Myometrial cell (primary cell): ENCODE measurements at places on chromosomes 5 and 9. TPM values are rescaled to one million over a fixed set of nuclear protein-coding genes. Genes with fewer than 3 reads are reported as not detected.

The GDA gene
- 0.18 TPM in 1 of 2 replicates, not detected in the other for total RNA-seq

The SCGB3A2 gene
- not detected in 2 replicates for total RNA-seq

The SOHLH1 gene
- total RNA-seq, result not detected in 2 replicates

The PDZD2 gene
- 1.2 and 1.4 TPM in 2 replicates for total RNA-seq

The LCN15 gene
- total RNA-seq, result not detected in 2 replicates

The ZNF169 gene
- 1.9 and 3.2 TPM in 2 replicates for total RNA-seq

The EQTN gene
- total RNA-seq, result not detected in 2 replicates

The FBP1 gene
- total RNA-seq, result not detected in 2 replicates

The NR2F1-AS1 gene
- 11.2 and 12.1 TPM in 2 replicates for total RNA-seq

The SPRY4 gene
- 26.1 and 31.7 TPM in 2 replicates for total RNA-seq

The PROB1 gene
- 2.3 and 2.8 TPM in 2 replicates for total RNA-seq

The PCDHA11 gene
- total RNA-seq, result not detected in 2 replicates

The SYK gene
- total RNA-seq, result not detected in 2 replicates

The IL12B gene
- not detected in 2 replicates for total RNA-seq

The AGXT2 gene
- total RNA-seq, result not detected in 2 replicates

The TTC16 gene
- total RNA-seq, result not detected in 2 replicates

The RIOK2 gene
- total RNA-seq, result 11.7 and 32.6 TPM in 2 replicates

The CLIC3 gene
- 21.6 and 29.6 TPM in 2 replicates for total RNA-seq

The BARHL1 gene
- total RNA-seq, result not detected in 2 replicates

The TMEM8B gene
- total RNA-seq, result 3.2 and 5.7 TPM in 2 replicates

The MSH3 gene
- 9.2 and 11.2 TPM in 2 replicates for total RNA-seq

The MSANTD3 gene
- 41.2 and 44.5 TPM in 2 replicates for total RNA-seq
